NCI-H524 (cell line): ENCODE measurements at places on chromosomes 7 and 10.

- no peak for DNase-seq
Measured at GRCh38 chr10:5581670-5582566, 57.2 kb downstream of the CALML3 start.

- DNase-seq = no peak
Measured at GRCh38 chr7:75969182-75969581, 25.2 kb downstream of the TMEM120A start.

DNA sequence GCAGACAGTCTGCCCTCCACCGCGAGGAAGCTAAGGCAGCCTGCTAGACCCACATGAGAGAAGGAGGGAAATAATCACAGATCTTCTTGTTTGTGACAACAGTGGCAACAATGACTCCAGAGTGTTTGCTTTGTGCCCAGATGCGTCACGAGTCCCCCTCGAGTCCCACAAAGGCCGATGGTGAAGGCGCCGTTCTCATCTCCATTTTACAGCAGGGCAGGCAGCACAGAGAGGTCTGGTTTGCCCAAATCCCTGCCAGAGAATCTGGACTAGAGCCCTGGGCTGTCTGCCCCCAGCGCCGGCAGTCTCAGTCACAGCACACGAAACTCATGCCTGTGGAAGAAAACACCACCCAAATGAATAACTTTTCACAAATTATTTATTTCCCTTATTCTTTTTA, 38.1 kb downstream of the KIAA1549 start:
- no peak for DNase-seq

GRCh38 chr10:70090013-70090412, 37.4 kb downstream of the MACROH2A2 start:
- DNase-seq = no peak

DNA sequence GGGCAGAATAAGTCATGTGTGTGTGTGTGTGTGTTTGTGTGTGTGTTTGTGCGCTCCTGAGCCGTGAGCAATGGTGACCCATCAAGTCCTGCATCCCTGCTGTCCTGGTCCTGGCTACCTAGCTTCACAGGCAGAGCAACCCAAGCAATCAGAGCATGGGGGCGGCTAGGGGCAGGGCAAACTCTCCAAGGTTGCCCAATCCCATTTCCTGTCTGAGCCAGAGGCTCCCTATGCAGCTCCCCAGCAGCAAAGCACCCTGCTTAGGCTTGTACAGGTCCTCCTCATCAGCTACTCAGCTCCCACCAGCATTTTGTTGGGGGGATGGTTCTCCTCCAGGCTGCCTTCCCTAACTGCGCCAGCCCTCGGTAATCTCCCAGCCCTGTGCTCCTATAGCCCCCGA, 31.1 kb upstream of the CRHR2 start:
- DNase-seq = no peak

GRCh38 chr10:69004821-69005220, 16.2 kb downstream of the KIFBP start:
- DNase-seq = no peak

GRCh38 chr7:47227762-47228177, 354.1 kb downstream of the TNS3 start:
- no peak for DNase-seq

DNA sequence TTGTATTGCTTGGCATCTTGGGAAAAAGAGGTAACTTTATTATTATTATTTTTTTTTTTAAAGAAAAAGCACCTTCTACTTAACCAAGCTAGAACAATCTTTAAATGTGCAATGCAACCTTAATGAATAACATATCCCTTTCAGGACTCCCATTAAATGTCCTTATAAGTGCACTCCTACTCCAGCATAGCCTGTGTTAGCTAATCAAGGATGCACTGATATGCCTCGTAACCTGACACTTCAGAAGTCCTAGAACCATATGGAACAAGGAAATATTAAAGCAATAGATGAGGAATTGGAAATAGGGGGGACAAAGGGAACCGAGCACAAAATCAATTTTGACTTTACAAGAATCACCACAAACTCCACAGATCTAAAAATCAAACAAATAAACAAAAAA, 522.4 kb downstream of the PARD3 start:
- peak; percentile 0 for DNase-seq

DNA sequence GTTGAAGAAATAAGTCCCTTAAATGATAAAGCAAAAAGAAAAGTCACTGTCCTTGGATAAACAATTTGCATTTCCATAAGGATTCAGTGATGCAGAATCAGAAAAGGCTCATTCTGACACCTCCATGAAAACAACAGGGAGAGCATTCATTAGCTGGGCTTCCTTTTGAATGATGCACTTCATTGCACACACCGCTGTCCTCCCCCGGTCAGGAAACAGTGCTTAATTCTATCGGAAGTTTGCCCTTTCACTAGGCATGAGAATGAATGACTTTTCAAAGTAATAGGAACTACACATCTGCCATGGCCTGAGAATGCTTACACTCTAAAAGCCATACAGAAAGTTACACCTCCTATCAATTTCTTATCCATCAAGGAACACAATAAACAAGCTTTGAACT, 4.2 kb downstream of the PCDH15 start:
- no peak for DNase-seq

DNA sequence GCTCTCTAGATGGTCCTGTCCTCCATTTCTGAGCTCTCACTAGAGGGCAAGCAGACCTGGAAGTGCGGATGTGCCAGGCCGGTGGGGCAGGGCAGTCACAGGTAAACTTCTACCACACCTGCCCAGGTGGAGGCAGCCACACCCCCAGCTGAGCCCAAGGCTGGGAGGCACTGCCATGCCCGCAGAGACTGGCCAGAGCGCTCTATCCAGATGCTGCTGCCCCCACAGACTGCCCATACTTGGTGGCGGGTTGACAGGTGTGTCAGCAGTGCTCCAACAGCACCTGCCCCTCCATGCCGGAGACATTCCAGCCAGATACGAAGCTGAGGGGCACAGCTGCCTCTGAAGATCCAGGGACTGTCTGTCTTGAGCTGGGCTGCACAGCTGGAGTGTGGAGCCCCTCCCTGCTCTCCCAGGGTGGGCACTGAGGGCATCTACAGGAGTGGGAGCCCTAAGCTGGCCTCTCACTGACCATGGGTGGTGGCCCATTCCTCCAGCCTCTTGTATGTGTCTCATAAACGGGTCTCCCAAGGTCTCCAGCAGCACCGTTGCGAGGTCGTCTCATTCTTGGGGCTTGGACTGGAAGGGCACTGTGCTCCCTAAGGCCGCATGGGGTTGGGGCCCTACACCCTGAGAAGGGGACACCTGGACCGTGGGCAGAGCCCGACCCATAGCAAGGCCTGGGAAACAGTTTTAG, 38.2 kb upstream of the PPIF start:
- DNase-seq = no peak

DNA sequence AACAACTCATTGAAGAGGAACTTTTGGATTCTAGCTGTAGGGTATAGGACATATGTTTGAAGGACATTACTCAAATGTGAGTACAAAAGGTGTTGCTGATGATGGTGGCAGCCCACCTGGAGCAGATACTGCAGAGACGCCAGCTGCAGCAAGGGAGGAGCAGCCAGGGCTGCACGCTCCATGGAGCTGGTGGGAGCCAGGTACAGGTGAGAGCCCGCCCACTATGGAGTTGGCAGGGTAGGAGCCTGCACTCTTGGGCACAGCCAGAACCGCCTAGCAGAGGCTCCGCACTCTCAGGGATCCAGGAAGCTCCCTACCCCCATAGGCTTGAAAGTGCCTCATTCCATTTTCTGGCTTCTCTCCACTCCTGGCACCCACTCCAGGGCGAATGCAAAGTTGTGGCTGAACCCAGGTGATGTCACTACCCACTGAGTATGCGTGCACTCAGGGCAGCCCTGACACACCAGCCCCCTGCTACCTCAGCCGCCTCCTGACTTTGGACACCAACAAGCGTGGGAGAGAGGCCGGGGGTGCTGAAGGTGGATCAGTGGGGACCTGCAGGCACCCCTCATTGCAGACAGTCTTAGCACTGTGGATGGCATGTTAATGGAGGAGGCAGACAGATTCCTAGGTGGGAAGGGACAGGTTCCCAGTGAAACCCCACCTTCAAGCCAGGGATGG, 761.1 kb downstream of the IPMK start:
- no peak for DNase-seq

- no peak for DNase-seq
Measured at GRCh38 chr10:123301077-123301857, 147.1 kb downstream of the BUB3 start.

GRCh38 chr10:101563497-101564040, 24.5 kb downstream of the POLL start:
- no peak for DNase-seq

DNA sequence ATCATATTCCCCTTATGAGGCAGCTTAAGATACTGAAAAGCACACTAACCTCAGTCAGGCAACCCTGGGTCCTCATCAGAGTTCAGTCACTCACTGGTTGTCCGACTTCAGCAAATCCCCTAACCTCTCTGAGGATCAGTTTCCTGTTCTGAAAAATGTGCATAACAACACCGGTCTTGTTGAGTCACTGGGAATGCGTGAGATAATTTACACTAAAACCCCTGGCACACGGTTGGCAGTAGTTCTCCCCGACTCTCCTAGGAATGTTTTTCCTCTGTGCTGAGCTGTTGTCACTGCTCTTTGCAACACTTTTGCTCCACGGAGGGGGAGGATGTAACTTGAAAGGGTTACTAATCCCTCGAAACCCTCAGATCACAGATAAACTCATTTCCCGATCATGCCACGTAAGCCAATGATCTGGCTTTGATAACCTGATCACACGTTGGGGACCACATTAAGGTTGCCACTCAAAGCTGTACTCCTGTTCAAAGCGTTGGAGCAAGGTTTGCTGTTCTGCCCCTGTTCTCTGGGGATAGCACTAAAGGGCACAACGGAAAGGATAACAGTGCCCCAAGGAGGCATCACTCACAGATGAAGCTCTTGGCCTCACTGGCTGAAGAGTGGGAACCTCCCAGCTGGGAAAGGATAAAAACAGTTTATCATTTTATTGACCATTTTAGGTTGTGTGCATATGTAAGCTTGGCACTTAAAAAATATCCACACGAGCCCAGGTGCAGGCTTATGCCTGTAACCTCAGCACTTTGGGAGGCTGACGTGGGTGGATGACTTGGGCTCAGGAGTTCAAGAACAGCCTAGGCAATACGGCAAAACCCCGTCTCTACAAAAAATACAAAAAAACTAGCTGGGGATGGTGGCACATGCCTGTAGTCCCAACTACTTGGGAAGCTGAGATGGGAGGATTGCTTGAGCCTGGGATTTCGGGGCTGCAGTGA, 5.0 kb upstream of the RBM17 start:
- DNase-seq = no peak

DNA sequence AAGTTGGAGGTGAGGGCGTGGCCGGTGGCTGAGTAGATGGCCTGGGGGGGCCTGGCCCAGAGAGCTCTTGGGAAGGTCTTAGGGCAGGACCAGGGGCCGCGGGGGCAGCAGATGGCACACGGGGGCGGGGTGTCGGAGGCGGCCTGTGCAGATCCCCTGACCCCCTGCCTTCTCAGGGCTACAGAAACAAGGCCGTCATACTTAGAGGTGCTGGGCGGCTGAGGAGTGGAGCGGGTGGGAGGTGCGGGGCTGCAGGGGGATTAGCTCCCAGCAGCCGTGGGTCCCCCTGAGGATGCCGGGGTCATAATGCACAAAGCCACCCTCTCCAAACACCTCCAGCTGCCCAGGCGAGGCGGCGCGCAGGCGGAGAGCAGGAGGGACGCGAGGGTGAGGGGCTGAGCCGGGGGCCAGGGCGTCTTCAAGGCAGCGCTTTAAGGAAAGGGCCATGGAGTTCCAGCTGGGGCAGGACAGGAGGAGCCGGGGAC, 40.4 kb upstream of the ZNF32 start:
- no peak for DNase-seq

GRCh38 chr10:78863906-78864239, 204.9 kb upstream of the ZMIZ1 start:
- DNase-seq = no peak

DNA sequence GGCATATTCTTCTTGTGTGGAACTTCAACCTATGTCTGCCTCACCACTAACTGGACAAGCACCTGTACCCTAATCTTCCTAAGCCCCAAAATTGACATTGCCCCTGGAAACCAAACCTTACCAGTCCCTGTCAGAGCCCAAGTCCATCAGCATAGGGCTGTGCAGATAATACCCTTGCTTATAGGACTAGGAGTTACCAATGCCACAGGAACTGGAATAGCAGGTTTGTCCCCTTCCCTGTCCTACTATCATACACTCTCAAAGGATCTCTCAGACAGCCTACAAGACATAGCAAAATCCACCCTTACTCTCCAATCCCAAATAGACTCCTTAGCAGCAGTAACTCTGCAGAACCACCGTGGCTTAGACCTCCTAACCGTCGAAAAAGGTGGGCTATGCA, 19.8 kb downstream of the ZNF107 start:
- DNase-seq = no peak

GRCh38 chr10:5615316-5615715, 51.1 kb downstream of the ASB13 start:
- DNase-seq = no peak

DNA sequence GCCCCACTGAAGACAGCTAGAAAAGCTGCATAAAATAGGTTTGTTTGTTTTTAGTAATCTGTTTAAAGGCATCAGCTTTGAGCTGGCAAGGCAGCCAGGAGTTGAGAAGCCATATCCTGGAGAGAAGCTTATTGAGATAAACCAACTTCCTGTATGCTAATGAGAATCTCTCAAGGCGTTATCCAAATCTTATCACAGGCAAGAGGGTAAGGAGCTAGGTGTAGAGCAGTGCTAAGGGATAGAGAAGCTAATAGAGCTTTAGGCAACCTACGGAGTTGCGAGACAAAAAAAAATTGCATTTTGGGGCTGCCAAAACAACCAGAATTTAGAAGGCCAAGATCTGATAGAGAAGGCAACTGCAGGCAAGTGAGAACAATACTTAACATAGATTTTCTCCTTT, 641.6 kb downstream of the SH2D4B start:
- DNase-seq = no peak

- DNase-seq = no peak
Measured at GRCh38 chr7:139623518-139623917, 100.0 kb downstream of the CLEC2L start.

GRCh38 chr10:310976-311639, 175.9 kb downstream of the ZMYND11 start:
- DNase-seq = no peak

DNA sequence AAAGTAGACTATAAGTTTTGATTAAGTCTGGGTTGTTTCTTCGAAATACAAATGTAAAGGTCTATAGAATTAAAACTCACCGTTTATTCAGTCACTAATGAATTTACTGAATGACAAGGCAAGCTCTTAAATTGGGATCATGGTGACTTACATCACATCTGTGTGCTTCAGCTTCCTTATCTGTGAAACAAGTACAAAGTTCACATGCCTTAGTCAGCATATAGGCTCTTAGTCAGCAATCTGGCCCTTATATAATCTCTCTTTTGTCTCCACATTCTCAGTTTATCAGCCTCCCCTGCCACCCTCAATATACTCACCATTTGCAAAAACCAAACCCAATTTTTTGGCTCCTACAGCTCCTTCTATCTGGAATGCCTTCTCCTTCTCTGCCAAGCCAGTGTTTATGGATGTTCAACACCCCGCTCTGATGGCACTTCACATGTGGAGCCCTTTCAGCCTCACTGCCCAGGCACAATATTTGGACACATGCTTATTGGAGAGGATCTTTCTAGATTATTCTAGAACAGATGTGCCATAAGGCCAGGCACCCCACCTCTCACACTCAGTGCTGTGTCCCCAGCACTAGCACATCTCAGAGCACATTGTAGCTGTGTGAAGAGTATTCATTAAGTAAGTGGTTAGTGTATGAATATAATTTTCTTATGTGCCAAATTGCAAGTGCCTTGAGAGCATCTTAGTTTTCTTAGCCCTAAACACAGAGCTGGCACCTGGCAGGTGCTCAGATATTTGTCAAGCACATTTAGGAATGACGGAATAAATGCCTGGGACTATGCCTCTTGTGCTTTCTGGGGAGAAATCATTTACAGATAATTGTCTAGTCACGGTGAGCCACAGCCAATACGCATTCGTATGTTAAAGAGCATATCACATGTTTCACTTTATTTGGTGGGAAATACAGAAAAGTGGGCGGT, 9.8 kb upstream of the LAMB1 start:
- no peak for DNase-seq
